Stimulated activated CD8-positive, alpha-beta memory T cell treated with anti-CD3 and anti-CD28 coated beads, Interleukin-4, amount 100 ng/mL, for 4 hours (primary cell): ENCODE measurements at places on chromosomes 11 and 22.

- DNase-seq = no peak
Measured at GRCh38 chr11:122486793-122487495, 168.6 kb upstream of the UBASH3B start.

GRCh38 chr22:19271273-19271855 lies 20.2 kb downstream of the CLTCL1 start:
- DNase-seq = no peak

DNA sequence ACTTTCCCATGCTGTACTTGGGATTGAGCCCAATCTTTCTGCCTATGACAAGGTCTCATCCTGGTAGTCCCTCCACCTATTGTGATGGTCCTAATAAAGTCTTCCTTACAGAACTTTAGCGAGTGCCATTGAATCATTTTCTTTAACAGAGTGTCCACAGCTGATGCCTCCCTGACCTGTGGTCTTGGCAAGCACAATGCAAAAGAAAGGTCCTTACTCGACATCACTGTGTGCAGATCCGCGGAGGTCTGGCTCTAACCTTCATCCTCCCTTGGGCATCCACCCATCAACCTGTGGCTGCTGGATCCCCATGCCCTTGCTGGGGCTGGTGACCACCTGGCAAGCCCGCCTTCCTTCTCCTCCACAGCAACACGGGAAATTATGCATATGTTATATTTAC lies 1203.9 kb downstream of the TBC1D22A start:
- DNase-seq = no peak

DNA sequence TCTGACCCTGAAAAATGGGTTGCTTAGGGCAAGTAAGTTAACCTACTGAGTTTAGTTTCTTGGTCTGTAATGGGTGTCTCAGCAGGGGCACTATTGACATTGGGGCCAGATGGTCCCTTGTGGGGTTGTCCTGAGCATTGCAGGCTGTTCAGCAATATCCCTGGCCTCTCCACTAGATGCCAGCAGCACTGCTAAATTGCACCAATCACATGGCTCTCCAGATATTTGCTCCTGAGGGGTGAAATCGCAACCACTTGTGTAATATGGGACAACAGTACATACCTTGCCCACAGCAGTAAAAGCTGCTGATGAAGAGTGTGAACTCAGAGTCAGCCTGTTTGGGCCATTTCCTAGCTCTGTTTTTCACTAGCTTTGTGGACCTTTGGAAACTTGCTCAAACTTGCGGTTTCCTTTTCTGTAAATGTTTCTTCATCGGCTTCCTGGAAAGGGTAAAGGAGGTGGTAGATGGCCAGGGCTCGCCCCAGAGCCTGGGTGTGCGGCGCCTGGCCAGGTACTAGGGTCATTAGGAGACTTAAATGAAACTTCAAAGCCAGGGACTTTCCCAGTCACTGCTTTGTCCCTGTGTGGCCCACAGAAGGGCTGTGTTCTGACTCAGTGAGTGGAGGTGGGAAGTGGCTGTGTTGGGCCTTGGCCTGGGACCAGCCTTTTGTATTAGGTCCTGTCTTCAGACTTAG lies 13.0 kb downstream of the NCF4 start:
- DNase-seq = no peak

DNA sequence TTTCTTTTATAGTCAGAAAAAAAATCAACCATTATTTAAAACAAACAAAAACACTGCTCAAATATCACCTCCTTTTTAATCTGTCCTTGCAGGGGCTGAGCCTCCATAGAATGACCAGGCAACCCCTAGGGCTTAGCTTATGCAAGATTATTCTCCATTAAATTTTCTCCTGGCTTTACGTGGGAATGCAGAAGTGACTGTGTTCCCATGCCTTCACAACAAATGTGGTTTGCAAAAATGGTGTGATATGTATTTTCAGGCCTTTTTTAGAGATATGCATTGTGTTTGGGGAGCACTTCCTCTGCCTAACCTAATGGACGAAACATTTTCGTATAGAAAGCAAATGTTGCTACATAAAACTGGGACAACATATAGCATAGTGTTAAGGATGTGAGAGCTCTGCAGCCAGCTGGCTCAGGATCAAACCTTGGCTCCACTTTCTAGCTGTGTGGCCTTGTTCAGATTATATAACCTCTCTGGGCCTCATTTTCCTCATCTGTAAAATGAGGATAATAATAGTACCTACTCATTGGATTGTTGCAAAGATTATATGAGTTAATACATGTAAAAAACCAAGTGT lies 82.6 kb downstream of the PARVA start:
- DNase-seq = no peak

- no peak for DNase-seq
Measured at GRCh38 chr11:134157451-134157850, 66.3 kb downstream of the NCAPD3 start.

- DNase-seq = no peak
Measured at GRCh38 chr22:40535642-40536041, 100.9 kb downstream of the MRTFA start.

- DNase-seq = no peak
Measured at GRCh38 chr11:11618973-11619435, 2.8 kb downstream of the GALNT18 start.

GRCh38 chr11:46116007-46116711 lies 5.1 kb downstream of the PHF21A start:
- DNase-seq = no peak

GRCh38 chr22:17952273-17952801 lies 72.0 kb downstream of the MICAL3 start:
- DNase-seq = no peak

DNA sequence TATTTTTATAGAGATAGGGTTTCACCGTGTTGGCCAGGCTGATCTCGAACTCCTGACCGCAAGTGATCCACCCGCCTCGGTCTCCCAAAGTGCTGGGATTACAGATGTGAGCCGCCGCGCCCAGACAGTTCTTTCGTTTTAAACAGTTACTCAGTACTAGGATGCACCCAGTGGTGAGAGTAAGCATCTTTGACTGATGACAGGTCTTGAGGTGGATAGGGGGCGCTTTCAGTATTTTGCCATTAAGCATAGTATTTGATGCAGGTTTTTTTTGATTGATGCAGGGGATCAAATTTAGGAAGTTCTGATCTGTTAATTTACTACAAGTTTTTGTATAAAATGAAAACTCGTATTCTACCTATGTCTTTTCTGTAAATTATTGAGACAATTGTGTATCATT lies 13.2 kb upstream of the TRIM34 start:
- no peak for DNase-seq

DNA sequence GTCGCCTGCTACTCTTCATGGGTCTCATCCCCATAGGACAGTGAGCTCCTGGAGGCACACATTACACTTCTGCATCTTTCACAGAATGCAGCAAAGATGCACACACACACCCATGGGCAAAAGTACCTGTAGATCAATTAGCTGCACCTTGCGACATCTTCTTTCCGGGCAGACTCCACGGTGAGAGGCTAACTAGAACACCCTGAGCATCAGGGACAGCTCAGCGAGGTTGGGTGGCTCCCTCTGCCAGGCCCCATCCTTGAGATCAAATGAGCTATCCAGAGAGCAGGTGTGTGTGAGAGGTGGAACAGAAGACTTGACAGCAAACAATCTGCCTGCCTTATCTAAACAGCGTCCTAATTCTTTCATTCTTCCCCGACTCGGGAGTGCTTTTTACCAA lies 96.1 kb upstream of the BID start:
- DNase-seq = no peak
